ENCODE measurements at places on chromosomes 13 and 19. TPM values are rescaled to one million over a fixed set of nuclear protein-coding genes. Genes with fewer than 3 reads are reported as not detected.

DNA sequence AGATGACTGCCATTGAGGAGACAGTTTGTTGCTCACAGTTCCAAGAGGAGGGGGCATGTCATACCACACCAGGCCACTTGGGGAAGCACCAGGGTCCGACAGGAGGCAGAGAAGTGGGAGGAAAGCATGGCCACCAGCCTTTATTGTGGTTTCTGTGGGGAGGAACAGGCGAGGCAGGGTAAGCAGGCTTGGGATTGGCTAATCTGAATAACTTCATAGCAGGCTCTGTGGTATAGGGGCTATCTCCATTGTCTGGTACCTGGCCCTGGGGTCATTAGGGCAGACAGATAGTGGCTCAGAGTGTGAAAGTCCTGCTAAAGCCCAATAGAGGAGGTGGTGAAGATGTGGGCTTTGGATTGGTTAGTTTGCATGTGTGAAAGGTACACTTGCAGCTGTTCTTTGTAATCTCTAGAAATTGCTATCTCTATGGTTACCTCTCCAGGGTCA is 35.5 kb downstream of the CBY2 start:
- no peaks in the 10 kb centered on the region for H3K4me1 ChIP-seq
- H3K36me3 ChIP-seq: no peaks in the 10 kb centered on the region
- no peaks in the 10 kb centered on the region for H3K27me3 ChIP-seq
- no peak overlapping the region for H3K27ac ChIP-seq
- no peak for DNase-seq

Gene PIH1D1
- 86.7 TPM for total RNA-seq

Gene ZNF837
- 6.3 TPM for total RNA-seq

DNA sequence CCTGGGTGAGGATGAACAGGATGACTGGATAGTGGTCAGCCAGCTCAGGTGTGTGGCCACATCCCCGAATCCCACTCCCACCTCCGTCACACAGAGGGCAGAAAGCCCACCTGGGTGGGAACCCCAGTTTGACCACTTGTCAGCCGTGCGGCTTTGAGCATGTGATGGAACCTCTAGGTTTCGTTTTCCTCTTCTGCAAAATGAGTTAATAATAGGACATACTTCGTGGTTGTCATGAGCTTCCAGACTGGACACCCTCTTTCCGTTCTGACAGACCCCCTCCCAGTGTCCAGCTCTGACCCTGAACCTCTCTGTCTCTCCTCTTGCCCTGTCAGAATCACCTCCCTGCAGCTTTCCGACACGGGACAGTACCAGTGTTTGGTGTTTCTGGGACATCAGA is 1.8 kb downstream of the AXL start:
- H3K27me3 ChIP-seq: no peaks in the 10 kb centered on the region
- H3K4me3 ChIP-seq: no peak overlapping the region
- peak overlapping the region; percentile 89 for H3K27ac ChIP-seq

GRCh38 chr19:15962319-15962718 is 13.5 kb downstream of the OR10H4 start:
- no peak overlapping the region for H3K4me3 ChIP-seq
- no peak overlapping the region for H3K27ac ChIP-seq
- no peak for DNase-seq
- H3K4me1 ChIP-seq: no peaks in the 10 kb centered on the region

DNA sequence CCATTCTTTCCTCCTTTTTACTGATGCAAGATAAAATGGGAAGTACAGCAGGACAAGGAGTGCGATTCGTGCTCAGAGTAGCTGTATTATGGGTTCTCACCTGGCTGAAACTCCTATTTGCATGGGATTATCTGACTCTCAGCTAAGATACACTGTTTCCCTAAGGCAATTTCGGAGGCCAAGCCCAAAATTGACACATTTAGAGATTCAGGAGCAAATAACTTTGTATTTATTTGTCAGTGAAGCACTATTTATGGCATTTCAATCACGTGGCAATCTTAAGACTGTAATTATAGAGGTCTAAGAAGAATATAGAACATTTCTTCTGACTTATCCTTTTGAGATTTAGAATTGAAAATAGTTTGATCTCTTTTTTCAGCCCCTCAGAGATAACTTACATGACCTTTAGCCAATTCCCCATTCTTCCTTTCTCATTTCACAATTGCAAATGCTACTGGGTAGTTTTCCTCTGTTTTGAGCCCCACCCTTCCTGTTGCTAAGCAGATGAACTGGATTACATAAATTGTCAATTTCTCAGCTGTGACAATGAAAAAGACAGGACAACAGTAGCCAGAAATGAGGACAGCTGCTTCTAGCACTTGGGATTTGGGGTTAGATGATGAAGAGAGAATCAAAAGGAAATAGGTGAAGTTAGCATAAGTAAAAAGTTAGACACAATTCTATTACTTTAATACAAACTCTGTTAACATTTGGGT is 122.7 kb upstream of the FRY start:
- no peaks in the 10 kb centered on the region for H3K27me3 ChIP-seq
- no peaks in the 10 kb centered on the region for H3K36me3 ChIP-seq
- DNase-seq: no peak
- H3K4me1 ChIP-seq: peaks cover 5% of the 10 kb centered on the region

Gene ADGRE1
- total RNA-seq: not detected

Gene LIN7B
- 14.8 TPM for total RNA-seq

GRCh38 chr13:25288966-25289365 is 1.7 kb upstream of the MTMR6 start:
- H3K27me3 ChIP-seq: no peaks in the 10 kb centered on the region
- DNase-seq: no peak
- peaks cover 12% of the 10 kb centered on the region for H3K4me1 ChIP-seq
- no peaks in the 10 kb centered on the region for H3K36me3 ChIP-seq
- H3K4me3 ChIP-seq: no peak overlapping the region
- no peak overlapping the region for H3K27ac ChIP-seq
